Dermis microvascular lymphatic vessel endothelial cell (primary cell): ENCODE measurements at places on chromosomes 5 and 9.

DNA sequence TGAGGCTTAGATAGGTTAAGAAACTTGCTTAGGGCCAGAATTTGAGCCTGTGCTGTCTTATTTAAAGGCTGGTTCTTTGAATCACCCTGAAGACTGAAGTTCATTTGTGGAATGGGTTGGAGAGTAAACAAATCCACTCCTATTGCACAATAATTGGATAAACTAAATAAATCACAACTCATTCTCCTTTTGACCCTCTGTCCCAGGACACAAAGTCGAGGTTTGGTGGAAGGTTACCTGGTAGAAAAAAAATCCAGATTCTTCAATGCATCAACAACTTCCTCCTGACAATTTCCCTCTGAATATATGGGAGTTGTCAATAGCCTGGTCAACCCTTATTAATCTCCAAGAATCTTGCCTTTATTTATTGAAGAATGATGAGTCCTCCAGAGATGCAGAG is 28.9 kb downstream of the TBC1D2 start:
- DNase-seq, result no peak

GRCh38 chr5:106121972-106122605 is 1548.6 kb downstream of the EFNA5 start:
- DNase-seq, result no peak

GRCh38 chr9:99109522-99109921 is 4.6 kb downstream of the TGFBR1 start:
- DNase-seq, result no peak

GRCh38 chr9:126317513-126317912 is 9.1 kb upstream of the MVB12B start:
- peak; percentile 35 for DNase-seq

GRCh38 chr9:127754099-127755060 is 19.3 kb upstream of the TOR2A start:
- no peak for DNase-seq

DNA sequence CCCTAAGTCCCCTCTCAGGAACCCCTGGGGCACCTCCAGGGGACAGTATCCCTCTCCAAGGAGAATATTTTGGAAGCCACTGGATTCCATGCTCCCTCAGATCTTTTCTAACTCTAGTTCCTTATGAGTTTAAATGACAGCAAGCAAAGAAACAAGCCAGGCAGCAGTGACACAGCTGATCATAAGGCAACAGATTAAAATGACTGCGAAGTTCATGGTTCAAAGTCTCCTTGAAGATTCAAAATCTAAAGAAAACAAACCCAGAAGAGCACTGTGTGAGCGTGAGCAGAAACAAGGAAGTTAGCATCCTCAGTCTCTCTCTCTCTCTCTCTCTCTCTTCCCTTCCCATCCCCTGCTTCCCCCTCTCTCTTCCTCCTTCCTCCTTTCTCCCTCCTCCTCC is 316.7 kb upstream of the SLC30A5 start:
- no peak for DNase-seq

GRCh38 chr9:91578911-91579310 is 155.3 kb upstream of the NFIL3 start:
- no peak for DNase-seq

- no peak for DNase-seq
Measured at GRCh38 chr5:66969963-66970362, 226.6 kb downstream of the CD180 start.

GRCh38 chr5:180801596-180802324 is 846 bp downstream of the MGAT1 start:
- no peak for DNase-seq
